ENCODE measurements at places on chromosomes 4 and X.

GRCh38 chr4:89619206-89619962 lies 217.6 kb downstream of the SNCA start:
- no peaks in the 10 kb centered on the region for H3K36me3 ChIP-seq
- H3K4me1 ChIP-seq = no peaks in the 10 kb centered on the region
- no peak overlapping the region for H3K27ac ChIP-seq
- DNase-seq = no peak
- no peak overlapping the region for H3K4me3 ChIP-seq

- no peaks in the 10 kb centered on the region for H3K27me3 ChIP-seq
- no peak overlapping the region for H3K27ac ChIP-seq
- no peak for DNase-seq
- no peaks in the 10 kb centered on the region for H3K4me1 ChIP-seq
These were observed 181.7 kb upstream of the AGTR2 start for GRCh38 chrX:115988825-115989224.

- no peak overlapping the region for H3K27ac ChIP-seq
- H3K4me1 ChIP-seq = no peaks in the 10 kb centered on the region
- H3K27me3 ChIP-seq = no peaks in the 10 kb centered on the region
- H3K36me3 ChIP-seq = no peaks in the 10 kb centered on the region
- H3K4me3 ChIP-seq = no peak overlapping the region
These were observed 207.4 kb upstream of the JADE1 start for GRCh38 chr4:128601991-128602695.

DNA sequence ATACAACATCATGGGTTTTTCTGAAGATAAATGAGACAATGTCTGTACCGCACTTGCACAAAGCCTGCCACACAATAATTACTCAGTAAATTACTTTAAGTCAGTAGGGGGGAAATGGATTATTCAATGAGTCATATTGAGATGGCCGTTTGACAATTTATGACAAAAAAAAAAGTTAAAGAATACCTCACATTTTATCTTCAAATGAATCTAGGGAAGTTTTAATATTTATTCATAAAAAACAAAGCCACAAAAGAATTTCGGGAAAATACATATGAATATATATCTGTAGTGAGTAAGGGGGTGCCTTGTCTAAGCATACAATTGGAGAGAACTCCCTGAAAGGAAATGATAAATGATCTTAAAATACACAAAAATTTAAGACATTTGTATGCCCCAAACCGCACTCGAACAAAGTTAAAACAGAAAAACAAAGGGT lies 197.0 kb upstream of the SLC7A11 start:
- H3K4me1 ChIP-seq = no peaks in the 10 kb centered on the region
- H3K27me3 ChIP-seq = no peaks in the 10 kb centered on the region
- no peak for DNase-seq
- no peaks in the 10 kb centered on the region for H3K36me3 ChIP-seq
- no peak overlapping the region for H3K27ac ChIP-seq

DNA sequence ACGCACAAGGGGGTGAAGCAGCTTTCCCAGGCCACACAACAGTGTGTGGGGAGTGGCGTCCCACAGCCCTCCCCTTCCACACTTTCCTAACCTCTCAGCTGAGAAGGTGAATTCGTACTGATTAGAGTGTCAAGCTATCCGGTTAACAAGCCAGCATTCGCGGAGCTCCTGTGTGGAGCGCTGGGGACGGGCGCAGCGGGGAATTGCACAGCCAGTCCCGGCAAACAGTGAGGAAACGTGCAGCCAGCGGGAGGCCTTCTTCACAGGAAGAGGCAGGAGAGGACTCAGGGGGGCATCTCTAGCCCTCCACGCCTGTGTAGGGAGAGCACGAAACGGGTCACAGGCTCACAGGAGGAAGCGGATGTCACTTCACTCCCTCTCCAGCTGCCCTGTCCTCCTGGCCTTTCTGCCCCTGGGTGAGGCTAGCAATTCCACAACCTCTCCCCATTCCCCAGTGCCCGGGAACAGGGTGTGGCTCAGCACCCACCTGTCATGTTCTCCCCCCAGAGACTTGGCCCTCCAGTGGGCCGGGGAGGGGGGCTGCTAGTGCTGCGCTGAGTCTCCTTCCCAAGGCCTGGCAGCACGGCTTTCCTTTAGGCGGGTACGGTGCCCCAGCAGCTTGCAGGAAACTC lies 117.3 kb downstream of the CPZ start:
- H3K27me3 ChIP-seq = no peaks in the 10 kb centered on the region
- no peak for DNase-seq
- H3K36me3 ChIP-seq = no peaks in the 10 kb centered on the region
- H3K27ac ChIP-seq = no peak overlapping the region
- no peaks in the 10 kb centered on the region for H3K4me1 ChIP-seq

DNA sequence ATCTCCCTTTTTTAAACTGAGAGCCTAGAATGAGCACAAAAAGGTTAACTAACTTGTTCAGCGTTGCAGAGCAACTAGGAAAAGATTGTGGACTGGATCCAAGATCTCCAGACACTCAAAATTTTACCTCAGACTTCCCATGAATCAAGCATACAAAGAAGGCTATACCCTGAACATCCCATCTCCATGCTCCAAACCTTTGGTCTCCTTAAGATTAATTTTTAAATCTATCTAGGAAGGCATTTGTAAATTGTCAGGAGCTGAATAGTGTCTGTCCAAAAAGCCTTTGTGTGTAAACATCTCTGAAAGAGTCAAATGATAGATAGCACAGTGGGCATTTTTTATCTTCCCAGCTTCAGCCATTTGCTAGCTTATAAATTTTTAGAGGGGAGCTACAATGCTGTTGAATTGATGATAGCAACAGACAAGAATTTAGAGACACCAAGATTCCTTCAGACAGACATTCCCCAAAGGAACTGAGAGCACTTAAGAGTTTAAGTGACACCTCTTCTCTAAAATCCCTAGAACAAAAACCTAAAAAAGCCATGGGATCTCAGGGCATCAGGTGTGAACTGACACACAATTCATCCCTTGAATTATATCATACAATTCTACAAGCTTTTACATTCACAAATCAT lies 480.8 kb upstream of the FAM241A start:
- no peaks in the 10 kb centered on the region for H3K36me3 ChIP-seq
- H3K4me3 ChIP-seq = no peak overlapping the region
- no peak overlapping the region for H3K27ac ChIP-seq
- no peak for DNase-seq

GRCh38 chr4:71338846-71339593 lies at the start of gene SLC4A4:
SLC4A4 (plus strand) TSS chr4:71339020.
- H3K36me3 ChIP-seq = no peaks in the 10 kb centered on the region
- peaks cover 4% of the 10 kb centered on the region for H3K4me1 ChIP-seq
- peak; percentile 70 for DNase-seq
- no peaks in the 10 kb centered on the region for H3K27me3 ChIP-seq
- H3K4me3 ChIP-seq = no peak within 1 kb of the TSS
- H3K27ac ChIP-seq = no peak within 1 kb of the TSS

DNA sequence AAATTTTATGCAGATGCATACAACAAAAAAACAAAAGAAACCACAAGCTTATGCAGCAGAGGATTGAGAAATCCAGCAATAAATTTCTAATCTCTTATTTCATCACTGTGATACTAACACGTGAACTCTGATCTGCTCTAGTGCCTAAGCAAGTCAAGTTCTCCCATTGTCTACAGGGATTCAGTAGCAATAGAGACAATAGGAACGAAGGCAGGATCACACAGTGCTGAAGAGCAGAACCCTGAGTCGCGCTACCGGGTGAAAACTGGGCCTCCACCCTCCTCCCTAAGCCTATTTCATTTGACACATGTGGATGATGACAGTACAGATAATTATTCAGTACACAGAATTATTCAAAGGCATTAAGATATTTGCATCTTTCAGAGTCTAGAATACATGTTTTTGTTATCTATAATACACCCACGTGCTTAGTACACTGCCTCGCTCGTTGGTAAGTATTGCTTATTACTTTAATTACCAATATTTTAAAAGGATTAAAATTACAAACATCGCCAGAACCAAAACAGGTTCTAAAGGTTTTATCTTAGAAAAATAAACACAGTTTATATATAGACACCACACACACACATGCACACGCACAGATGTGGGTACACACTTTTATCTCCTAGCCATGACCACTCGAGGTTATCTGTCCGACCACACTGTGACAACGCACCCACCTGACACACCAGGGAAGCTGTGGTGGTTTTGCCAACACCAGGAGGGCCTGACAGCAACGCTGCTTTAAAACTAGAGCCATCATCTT lies 60.1 kb downstream of the RFC1 start:
- H3K27me3 ChIP-seq = no peaks in the 10 kb centered on the region
- H3K36me3 ChIP-seq = peaks cover 13% of the 10 kb centered on the region
- H3K4me1 ChIP-seq = no peaks in the 10 kb centered on the region
- DNase-seq = no peak
- no peak overlapping the region for H3K4me3 ChIP-seq
- no peak overlapping the region for H3K27ac ChIP-seq

Data from GM12878 (cell line).